ENCODE measurements at places on chromosomes 5 and 9.

- no peak for DNase-seq
Measured at GRCh38 chr9:116342941-116343340, 189.3 kb downstream of the PAPPA start.

DNA sequence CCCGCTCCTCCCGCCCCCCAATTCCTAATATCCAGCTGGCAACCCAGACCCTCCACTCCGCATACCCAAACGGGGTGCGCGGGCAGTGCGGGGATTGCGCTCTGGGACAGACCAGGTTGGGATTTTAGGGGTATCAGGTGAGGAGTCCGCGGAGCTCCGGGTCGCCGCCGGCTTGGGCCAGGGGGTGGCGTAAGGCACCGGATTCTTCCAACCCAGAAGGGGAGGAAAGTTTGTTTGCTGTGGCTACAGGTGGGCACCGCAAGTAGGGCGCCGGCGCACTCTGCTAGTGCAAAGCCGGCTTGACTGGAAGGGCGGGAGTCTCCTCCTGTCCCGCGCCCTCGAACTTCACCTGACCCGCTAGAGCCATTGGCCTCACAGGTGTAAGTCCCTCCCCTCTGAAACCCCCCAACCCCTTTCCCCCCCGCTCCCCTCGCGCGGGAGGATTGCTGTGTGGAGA lies 709 bp downstream of the IQGAP2 start:
- no peak for DNase-seq

GRCh38 chr5:111299067-111299481 lies 74.9 kb downstream of the CAMK4 start:
- no peak for DNase-seq

- DNase-seq, result no peak
Measured at GRCh38 chr9:7892975-7893374, 93.4 kb upstream of the DMAC1 start.

DNA sequence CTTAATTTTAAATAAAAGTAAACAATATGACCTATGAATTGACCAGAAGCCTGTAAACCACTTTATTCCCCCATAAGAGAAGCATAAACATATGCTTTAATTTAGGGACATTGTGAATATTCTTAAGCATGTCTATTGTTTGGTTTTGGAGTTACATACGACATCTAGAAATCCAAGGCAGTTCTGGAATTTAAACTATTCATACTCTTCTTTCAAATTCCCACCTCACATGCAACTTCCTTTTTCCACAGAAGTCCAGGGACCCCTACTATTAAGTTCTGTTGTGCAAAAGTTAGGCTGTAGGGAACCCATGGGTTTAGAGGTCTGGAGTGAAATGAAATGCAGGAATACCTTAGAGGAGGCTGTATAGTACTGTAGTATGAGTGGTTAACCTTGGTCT lies 2.1 kb downstream of the RIC1 start:
- peak; percentile 64 for DNase-seq

DNA sequence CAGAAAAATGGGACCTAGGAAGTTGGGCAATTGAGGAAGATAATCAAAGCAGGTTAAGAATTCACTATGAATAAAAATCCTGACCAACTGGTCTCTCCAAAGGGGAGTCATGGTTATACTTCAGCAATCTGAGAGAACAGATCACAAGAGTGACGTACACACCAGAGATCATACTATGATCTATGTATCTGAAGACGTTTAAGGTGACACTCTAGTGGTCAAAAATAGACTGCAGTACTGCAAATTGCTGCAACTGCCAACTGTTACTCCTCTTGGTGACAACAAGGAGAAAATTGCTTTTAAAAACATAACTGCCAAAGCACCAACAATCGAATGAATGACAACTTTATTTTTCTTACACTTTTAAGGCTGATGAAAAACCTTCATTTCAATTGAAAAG lies 4.9 kb downstream of the AK6 start:
- no peak for DNase-seq

GRCh38 chr5:40733879-40734563 lies 21.7 kb downstream of the TTC33 start:
- no peak for DNase-seq

- no peak for DNase-seq
Measured at GRCh38 chr5:41214182-41214581, 850 bp upstream of the C6 start.

DNA sequence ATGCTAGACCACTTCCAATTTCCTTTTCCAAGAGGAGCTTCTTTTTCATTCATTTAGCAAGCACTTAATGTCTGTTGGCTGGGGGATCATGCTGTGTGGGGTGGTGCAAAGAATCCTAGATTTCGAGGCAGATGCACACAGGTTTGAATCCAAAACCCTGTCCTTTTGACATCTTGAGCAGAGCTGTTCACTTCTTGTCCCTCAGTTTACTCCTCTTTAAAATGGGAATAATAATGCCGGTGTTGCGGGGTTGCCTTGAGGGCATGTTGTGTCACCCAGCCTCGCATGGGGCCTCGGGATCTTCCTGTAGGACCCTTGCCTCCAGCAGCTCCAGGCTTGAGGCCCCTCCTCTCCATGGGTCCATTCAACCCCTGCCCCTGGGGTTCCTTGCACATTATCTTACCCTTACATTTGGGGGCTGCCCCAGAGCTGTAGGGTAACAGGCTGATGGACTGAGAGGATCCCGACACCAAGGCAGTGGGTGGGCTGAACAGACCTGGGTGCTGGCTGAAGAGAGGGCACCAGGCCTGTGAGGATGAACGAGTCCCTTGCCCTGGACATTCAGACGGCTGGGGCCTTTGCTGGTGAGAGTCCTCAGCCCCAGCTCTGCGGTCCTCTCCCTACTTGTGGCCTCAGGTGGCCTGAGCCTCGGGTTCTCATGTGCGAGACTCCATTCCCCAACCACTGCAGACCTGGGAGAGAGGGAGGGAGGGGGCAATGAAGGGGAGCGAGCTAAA lies 145.8 kb downstream of the BARX1 start:
- no peak for DNase-seq

- no peak for DNase-seq
Measured at GRCh38 chr9:108860354-108860753, 1.7 kb upstream of the ACTL7A start.

DNA sequence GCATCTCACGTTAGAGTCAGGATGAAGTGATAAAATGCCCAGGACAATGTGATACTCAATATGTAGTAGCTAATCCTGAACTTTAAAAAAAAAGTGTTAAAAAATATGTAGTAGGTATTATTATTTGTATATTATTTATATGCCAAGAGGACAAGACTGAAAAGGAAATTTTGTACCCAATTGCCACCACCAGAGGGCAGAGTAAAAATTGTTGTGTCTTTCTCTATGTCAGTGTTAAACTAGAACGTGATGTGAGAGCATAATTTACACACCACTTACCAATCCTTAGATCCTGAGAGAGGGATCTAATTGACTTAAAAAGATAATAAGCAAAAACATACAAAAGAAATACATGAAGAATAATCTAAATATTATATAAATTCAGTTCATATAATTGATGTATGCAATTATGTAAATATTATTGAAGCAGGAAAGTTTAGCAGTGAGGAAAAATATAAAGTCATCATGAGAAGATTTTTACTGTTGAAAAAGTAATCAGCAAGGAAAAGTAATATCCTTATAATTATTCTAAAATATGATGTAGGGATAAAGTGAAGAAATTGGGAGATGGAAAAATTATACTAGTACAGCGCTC lies 288.9 kb downstream of the RAB3C start:
- DNase-seq, result peak; percentile 34

- DNase-seq, result no peak
Measured at GRCh38 chr9:1775230-1775629, 239.9 kb upstream of the SMARCA2 start.

- DNase-seq, result no peak
Measured at GRCh38 chr9:69109152-69109551, 64.9 kb upstream of the TJP2 start.

DNA sequence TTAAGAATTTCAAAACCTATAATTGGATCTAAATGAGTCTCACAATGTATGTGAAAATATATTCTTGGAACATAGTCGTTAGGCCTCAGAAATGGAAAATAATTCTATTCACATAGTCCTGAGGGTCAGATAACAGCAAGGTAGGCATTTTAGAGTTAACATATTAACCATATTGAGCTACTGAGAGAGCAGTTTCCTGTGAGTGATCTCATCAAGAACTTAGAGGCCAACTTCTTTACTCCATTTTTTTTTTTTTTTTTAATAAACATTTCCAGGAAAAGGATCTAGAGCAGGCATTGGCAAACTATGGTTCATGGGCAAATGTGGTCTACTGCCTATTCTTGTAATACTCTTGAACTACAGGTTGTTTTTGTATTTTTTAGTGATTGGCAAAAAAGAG lies 26.6 kb downstream of the RAB24 start:
- DNase-seq, result no peak

DNA sequence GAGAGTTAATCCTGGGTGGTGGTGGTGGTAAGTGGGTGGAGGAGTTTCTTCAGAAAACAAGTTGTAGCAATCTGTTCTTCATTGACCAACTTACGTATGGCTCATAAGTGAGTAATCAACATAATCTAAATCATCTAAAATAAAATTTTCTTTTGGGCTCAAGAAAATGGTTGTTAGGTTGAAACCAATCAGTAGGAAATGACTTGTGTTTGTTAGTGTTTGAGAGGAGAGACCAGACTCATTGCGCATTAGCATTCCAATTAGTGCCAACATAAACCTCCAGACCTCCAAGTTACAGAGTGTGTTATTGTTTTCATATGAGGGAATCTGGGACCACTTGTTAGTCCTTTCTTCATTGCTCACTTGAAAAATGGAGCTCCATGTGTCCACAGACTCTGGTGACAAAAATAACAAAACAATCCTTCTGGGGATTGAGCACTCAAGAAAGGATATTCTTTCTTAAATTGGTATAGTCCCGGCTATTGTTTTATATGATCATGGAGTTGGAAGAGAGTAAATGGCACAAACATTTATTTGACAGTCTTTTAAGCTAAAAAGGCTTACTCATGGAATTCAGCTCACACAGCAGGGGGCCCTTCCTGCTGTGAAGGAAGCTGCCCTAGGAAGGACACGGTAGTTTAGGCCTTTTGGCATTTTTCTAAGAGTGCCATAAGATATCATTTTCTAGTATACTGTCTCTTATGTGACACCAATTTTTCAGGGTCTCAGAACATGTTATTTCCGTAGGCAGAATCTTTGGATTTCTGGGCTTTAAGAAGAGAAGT lies 441.1 kb downstream of the EBF1 start:
- DNase-seq, result peak; percentile 58

GRCh38 chr5:6355294-6355693 lies 23.1 kb downstream of the MED10 start:
- no peak for DNase-seq

- peak; percentile 69 for DNase-seq
Measured at GRCh38 chr9:34578241-34579103, 11.1 kb downstream of the CNTFR start.

GRCh38 chr5:133384903-133385302 lies 227.4 kb downstream of the FSTL4 start:
- no peak for DNase-seq

DNA sequence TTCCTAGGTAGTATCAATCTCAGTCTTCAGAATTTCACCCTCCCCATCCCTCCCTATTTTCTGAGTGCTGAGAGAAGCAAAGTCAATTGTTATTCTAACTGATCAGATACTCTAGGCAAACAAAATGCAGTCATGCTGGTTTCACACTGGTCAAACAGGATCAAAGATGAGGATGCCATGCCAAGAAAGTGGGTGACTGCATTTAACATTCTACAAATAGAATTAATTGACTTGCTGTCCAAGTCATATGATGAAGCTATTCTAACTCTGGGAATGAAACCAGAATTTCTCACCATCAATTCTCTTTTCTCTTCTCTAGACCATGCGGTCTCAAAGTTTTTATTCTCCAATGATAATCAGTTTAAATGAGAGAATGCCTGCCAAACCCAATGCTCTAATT lies 112.5 kb downstream of the CTNND2 start:
- DNase-seq, result no peak

GRCh38 chr5:39433848-39434247 lies 9.1 kb upstream of the DAB2 start:
- DNase-seq, result no peak

GRCh38 chr9:123742009-123742767 lies 187.7 kb downstream of the DENND1A start:
- DNase-seq, result no peak

Measured in EL (cell line).